Esophagus squamous epithelium (tissue), 5 donors: ENCODE measurements at places on chromosomes 11 and 22.

DNA sequence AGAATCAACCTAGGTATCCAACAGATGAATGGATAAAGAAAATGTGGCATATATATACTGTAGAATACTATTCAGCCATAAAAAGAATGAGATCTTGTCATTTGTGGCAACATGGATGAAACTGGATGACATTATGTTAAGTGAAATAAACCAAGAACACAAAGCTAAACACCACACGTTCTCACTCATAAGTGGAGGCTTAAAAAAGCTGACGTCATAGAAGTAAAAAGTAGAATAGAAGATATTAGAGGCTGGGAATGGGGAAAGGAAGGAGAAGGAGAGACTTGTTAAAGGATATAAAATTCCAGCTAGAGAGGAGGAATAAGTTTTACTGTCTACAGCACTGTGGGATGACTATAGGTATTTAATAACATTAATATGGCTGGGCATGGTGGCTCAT, 12.9 kb downstream of the EXPH5 start:
- no peak for DNase-seq

GRCh38 chr11:45233804-45234170, 52.4 kb downstream of the SYT13 start:
- DNase-seq, result no peak

- DNase-seq, result no peak
Measured at GRCh38 chr22:45322873-45323525, 13.3 kb downstream of the FAM118A start.

- no peak for DNase-seq
Measured at GRCh38 chr11:65301491-65302329, 13.0 kb upstream of the CDC42EP2 start.

DNA sequence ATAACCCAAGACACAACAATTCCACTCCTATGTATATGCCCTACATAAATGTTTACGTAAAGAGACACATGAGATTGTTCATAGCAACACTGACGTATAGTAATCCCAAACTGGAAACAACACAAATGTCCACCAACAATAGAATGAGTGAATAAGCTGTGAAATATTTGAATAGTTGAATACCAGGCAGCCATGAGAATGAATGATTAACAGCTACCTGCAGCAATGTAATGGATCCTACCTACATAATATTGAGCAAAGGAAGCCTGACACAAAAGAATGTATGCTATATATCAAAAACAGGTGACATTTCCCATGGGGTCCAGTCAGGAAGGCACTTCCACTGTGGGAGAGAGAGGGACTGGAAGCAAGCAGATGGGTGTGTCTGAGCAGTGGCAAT, 92.8 kb upstream of the LINC01488 start:
- DNase-seq, result no peak

GRCh38 chr22:37082251-37082873, 27.2 kb downstream of the TMPRSS6 start:
- DNase-seq, result no peak

GRCh38 chr11:32366666-32367065, 68.7 kb downstream of the WT1 start:
- DNase-seq, result no peak

DNA sequence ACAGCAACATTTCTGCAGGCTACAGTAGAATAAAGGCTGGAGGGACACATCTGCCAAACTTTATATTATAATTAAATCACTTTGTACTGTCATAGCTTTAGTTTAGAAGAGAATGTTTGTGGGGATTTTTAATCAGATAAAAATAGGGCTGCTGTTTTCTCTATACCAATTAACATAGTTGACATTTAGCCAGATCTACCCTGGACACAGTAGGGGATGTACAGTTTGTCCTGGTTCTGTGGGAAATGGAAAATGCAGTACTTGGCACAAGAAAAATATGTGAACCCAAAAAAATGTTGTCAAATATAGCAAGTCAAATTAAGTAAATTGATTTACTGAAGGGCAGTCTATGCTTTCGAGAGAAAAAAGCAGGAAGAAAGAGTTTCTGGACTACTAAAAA, 20.8 kb upstream of the PICALM start:
- no peak for DNase-seq

DNA sequence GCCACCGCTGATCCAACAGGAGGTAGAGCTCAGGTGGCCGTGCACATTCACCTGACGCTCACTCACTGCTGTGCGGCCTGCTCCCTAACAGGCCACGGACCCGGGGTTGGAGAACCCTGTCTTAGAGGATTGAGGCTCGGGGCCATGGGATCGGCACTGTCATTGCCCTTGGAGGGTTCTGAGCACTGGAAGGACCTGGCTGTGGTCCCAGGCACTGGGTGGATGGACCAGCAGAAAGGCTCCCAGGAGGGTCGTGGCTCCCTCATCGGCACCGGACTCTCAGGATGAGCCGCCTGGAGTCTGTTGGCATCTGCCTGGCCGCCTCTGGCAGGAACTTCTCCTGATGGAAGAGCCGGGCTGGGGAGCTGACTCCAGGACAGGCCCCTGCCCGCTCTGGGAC, 6.5 kb downstream of the KCNQ1 start:
- DNase-seq, result no peak

DNA sequence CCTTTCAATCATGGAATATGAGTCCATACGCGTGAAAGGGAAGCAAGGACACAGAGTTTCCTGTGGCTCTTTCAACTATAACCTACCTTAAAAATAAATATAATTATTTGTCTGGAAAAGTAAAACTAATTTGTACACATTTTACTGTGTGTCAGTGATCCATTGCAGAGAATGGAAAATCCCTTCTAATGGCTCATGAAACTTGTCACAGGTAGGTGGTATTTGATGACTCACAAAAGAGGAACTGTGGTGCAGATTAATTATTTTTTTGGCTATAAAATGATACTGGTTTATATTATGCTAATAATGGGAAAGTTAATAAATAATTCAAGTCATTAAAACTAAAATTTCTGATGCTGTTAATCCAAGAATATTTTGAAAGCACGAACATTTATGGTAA, 792.2 kb downstream of the METTL15 start:
- DNase-seq, result no peak

- no peak for DNase-seq
Measured at GRCh38 chr22:26168939-26169314, 335 bp upstream of the SEZ6L start.

GRCh38 chr11:111448414-111448813, 63.8 kb downstream of the BTG4 start:
- DNase-seq, result no peak

GRCh38 chr11:8735094-8735493, 52.5 kb downstream of the RPL27A start:
- no peak for DNase-seq

GRCh38 chr22:24178502-24179440, 2.5 kb upstream of the SUSD2 start:
- DNase-seq, result no peak
